ENCODE measurements at places on chromosomes 5 and 9. TPM values are rescaled to one million over a fixed set of nuclear protein-coding genes. Genes with fewer than 3 reads are reported as not detected.

Gene HTR1A
- total RNA-seq, result not detected

GRCh38 chr9:92948632-92949031, 1.3 kb downstream of the FGD3 start:
- no peak overlapping the region for H3K27ac ChIP-seq
- no peaks in the 10 kb centered on the region for H3K27me3 ChIP-seq
- DNase-seq, result no peak
- no peak overlapping the region for H3K4me3 ChIP-seq
- H3K36me3 ChIP-seq, result peaks cover 6% of the 10 kb centered on the region

GRCh38 chr5:130955041-130955440, 210.0 kb downstream of the HINT1 start:
- no peaks in the 10 kb centered on the region for H3K4me1 ChIP-seq
- no peaks in the 10 kb centered on the region for H3K27me3 ChIP-seq
- no peak for DNase-seq
- H3K36me3 ChIP-seq, result no peaks in the 10 kb centered on the region
- no peak overlapping the region for H3K27ac ChIP-seq

DNA sequence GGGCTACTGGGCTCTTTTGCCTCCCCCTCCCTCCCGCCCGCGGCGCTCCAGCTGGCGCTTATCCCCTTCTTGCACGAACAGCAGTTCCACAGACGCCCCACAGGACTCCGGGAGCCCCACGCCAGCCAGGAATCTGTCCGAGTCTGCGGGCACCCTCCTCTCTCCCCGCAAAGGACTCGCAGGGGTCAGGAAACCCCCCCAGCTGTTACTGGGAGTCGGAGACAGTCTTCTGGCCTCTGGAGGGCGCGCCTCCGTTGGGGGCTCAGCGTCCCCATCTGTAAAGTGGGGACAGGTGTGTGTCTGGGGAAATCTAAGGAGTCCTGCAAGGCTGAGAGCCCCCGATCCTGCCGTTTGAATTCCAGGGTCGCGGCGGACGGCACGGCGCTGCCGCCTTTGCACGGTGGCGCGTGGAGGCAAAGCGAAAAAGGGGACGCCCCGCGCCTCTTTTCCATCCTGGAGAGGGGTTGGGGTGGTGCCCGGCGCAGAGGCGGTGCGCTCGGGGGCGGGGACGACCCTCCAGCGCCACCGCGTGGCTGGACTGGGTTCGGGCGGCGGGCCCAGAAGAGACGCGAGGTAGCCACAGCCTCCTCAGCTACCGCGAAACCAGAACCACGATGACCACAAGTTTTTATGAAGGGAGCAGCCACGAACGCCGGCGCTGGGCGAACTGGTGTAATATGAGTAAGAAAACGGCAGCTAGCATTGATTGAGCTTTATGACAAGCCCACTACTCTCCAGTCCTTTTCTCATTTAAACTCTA, 2.8 kb upstream of the CCIN start:
- H3K36me3 ChIP-seq, result no peaks in the 10 kb centered on the region
- peaks cover 4% of the 10 kb centered on the region for H3K27me3 ChIP-seq
- peak overlapping the region; percentile 67 for H3K4me3 ChIP-seq
- H3K4me1 ChIP-seq, result peaks cover 3% of the 10 kb centered on the region
- H3K27ac ChIP-seq, result no peak overlapping the region

Gene PCDHGA6
- total RNA-seq, result 0.08 TPM

DNA sequence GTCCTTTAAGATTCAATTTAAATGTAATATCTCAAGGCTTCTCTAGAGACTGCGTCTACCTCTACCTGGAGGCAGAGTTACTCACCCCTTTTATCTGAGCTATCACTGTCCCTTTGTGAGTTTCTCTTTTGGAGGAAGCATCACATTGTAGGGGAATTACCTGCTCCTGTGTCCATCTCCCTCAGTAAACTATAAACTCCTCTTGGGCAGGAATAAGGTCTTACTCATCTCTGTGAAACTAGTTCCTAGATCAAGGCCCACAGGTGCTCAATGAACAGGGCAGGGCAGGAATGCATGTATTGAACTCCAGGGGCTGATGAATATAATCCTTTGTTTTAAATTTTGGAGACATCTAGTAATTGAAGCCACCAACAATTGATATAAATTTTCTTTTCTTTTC, 139.8 kb upstream of the ERCC6L2 start:
- no peaks in the 10 kb centered on the region for H3K36me3 ChIP-seq
- H3K4me3 ChIP-seq, result no peak overlapping the region
- H3K4me1 ChIP-seq, result peaks cover 30% of the 10 kb centered on the region
- peaks cover 16% of the 10 kb centered on the region for H3K27me3 ChIP-seq
- DNase-seq, result no peak

- no peak for DNase-seq
- no peak overlapping the region for H3K4me3 ChIP-seq
- no peaks in the 10 kb centered on the region for H3K27me3 ChIP-seq
- peaks cover 17% of the 10 kb centered on the region for H3K4me1 ChIP-seq
- no peak overlapping the region for H3K27ac ChIP-seq
Observed at GRCh38 chr5:154285661-154286408, 95.3 kb downstream of the GALNT10 start.

DNA sequence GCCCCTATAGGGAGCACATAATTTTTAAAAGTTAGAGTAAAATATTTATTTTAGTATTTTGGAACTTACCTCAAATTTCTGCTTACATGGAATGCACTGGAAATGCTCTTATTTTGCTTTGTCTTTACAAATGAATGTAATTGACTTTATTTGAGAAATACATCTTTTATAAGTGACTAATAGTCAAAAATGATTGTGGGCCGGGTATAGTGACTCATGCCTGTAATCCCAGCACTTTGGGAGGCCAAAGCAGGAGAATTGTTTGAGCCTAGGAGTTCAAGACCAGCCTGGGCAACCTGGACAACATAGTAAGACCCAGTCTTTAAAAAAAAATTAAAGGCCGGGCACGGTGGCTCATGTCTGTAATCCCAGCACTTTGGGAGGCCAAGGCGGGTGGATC, 5.8 kb downstream of the HMGCR start:
- peaks cover 19% of the 10 kb centered on the region for H3K36me3 ChIP-seq
- no peak for DNase-seq
- peaks cover 34% of the 10 kb centered on the region for H3K4me1 ChIP-seq
- no peaks in the 10 kb centered on the region for H3K27me3 ChIP-seq
- no peak overlapping the region for H3K4me3 ChIP-seq

GRCh38 chr5:115170929-115171510, 1.3 kb upstream of the TRIM36 start:
- H3K36me3 ChIP-seq, result peaks cover 5% of the 10 kb centered on the region
- H3K27me3 ChIP-seq, result peaks cover 77% of the 10 kb centered on the region
- H3K27ac ChIP-seq, result no peak overlapping the region
- peaks cover 7% of the 10 kb centered on the region for H3K4me1 ChIP-seq
- H3K4me3 ChIP-seq, result peak overlapping the region; percentile 58

Gene GPR150
- total RNA-seq, result 0.34 TPM

DNA sequence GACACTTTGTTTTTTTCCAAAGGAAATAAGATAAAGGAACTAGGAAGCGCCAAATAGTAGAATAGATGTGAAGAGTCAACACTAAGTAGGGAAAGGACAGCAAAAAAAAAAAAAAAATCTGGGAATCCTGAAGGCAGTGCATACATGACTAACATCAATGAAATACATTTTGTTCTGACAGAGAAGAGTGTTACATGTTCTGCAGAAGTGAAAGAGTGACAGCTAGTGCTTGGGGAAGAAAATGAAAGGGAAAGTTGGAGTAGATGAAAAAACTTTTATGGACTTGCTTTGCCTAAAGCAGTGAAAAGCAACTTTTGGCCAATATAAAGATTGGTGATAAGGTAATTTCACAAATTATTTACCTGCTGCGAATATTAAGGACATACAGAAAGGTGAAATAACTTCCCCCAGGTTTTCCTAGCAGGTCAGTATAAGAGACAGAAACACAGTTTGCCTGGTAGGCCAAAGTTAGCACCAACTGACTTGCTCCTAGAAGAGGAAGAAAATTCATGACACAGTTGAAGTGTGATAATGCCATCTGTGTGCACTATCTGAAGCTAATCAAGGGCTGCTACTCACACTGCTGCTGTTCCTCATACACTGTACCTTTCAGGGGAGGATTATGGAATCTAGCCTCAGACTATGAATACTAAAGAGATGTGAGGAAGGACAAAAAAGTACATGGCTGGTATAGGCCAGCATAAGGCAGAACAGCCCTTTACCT, 38.6 kb downstream of the RANBP6 start:
- H3K4me1 ChIP-seq, result peaks cover 16% of the 10 kb centered on the region
- H3K4me3 ChIP-seq, result no peak overlapping the region
- DNase-seq, result no peak
- peaks cover 29% of the 10 kb centered on the region for H3K36me3 ChIP-seq
- H3K27ac ChIP-seq, result peak overlapping the region; percentile 42

DNA sequence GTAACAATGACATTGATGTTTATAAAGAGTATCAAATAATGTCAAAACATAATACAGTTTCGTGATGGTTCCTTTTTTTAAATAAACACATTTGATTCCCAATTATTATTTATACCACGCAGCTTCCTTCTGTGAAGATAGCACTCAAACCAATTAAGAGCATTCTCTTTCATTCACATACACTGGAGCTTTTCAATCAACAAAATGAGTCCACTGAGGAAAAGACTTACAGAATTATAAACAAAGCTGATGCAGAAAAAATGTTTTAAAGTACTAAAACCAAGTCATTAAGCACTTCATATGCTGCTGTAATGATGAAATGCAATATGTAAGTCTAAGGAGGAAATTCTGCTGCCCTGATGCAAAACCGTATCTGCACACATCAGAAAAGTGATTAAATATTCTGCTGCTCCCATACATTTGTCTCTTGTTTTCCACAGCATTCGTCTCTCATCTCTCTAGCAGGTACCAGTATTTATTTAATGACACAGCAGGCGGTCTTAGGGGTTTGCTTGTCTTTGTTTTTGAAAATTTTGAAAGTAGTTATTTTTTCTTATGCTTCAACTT, 147.1 kb downstream of the CDH10 start:
- no peaks in the 10 kb centered on the region for H3K27me3 ChIP-seq
- H3K27ac ChIP-seq, result no peak overlapping the region
- DNase-seq, result no peak
- H3K36me3 ChIP-seq, result no peaks in the 10 kb centered on the region

Gene SPINK6
- not detected for total RNA-seq

GRCh38 chr5:6649186-6649585, 15.9 kb downstream of the SRD5A1 start:
- peaks cover 38% of the 10 kb centered on the region for H3K36me3 ChIP-seq
- no peak overlapping the region for H3K27ac ChIP-seq
- H3K27me3 ChIP-seq, result no peaks in the 10 kb centered on the region
- no peaks in the 10 kb centered on the region for H3K4me1 ChIP-seq
- no peak for DNase-seq

GRCh38 chr9:136860529-136860928, 5.6 kb downstream of the EDF1 start:
- peaks cover 4% of the 10 kb centered on the region for H3K36me3 ChIP-seq
- no peaks in the 10 kb centered on the region for H3K27me3 ChIP-seq
- H3K4me3 ChIP-seq, result no peak overlapping the region
- DNase-seq, result no peak
- H3K27ac ChIP-seq, result no peak overlapping the region

Gene ZNF618
- 0.70 TPM for total RNA-seq

Gene FOXD1
- total RNA-seq, result 0.58 TPM

- H3K4me3 ChIP-seq, result no peak overlapping the region
- no peak overlapping the region for H3K27ac ChIP-seq
- no peaks in the 10 kb centered on the region for H3K36me3 ChIP-seq
- H3K27me3 ChIP-seq, result no peaks in the 10 kb centered on the region
- DNase-seq, result no peak
Observed at GRCh38 chr5:58346041-58346440, 113.8 kb downstream of the PLK2 start.

DNA sequence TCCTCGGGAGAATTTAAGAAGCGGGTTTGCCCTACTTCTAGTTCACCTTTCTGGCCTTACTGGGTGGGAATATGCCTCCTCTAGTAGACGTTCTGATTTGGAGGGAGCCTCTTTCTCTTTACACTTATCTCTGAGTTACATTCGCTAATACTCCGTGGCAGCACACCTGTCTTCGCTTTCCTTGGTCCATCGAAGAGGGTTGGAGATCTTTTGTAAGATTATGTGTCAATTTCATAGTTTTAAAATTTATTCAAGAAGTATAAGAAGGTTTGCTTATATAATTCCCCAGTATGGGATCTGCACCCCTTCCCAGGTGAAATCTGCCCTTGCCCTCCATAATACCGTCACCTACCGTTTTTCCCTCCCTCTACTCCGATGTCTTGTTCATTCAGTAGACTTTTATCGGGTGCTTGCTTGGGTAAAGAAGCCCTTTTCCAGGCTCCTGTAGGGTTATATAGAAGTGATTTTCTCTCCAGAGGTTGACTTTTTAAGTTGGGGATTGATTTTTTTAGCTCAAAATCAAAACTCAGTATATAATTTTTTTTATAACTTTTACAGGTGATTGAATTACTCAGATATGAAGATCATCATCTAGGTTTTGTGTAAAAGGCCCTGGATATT, 1.1 kb downstream of the GPBP1 start:
- peaks cover 51% of the 10 kb centered on the region for H3K36me3 ChIP-seq
- peak overlapping the region; percentile 99 for H3K27ac ChIP-seq
- peak overlapping the region; percentile 90 for H3K4me3 ChIP-seq
- H3K27me3 ChIP-seq, result no peaks in the 10 kb centered on the region

GRCh38 chr9:69223605-69224004, 49.5 kb downstream of the TJP2 start:
- H3K27me3 ChIP-seq, result no peaks in the 10 kb centered on the region
- H3K4me1 ChIP-seq, result no peaks in the 10 kb centered on the region
- H3K4me3 ChIP-seq, result no peak overlapping the region
- no peak overlapping the region for H3K27ac ChIP-seq
- DNase-seq, result no peak

DNA sequence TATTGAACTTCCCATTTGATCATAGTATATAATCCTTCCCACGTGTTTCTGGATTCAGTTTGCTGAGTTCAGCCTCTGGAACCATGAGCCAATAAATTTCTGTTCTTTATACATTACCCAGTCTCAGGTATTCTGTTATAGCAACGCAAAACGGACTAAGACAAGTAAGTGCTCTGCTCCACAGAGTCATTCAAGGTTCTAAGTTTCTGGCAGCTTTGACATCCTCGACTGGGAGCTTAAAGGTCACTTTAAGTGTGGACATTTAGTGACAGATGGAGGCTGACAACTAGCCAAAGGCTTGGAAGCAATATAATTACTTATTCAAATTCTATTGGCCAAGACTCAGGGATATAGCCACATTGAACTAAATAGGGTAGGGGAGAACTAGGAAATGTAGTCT, 177.7 kb upstream of the RASEF start:
- H3K27me3 ChIP-seq, result no peaks in the 10 kb centered on the region
- H3K4me1 ChIP-seq, result no peaks in the 10 kb centered on the region

DNA sequence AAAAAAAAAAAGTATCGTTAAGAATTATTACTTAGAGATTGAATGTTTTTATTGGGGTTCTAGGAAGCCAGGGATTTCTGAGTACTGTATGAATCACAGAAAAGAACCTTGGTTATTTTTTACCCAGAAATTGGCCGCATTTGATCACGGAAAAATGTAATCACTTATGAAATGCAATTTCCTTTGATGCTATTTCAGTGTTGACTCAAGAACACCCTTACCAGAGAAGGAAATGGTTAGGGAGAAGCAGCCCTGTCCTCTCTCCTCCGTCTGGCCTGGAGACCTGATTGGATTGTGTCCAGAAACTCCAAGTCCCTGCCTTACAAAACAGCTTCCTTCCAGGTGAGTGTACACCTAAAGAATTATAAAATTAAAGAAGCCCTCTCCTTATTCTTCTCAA, 116.7 kb downstream of the MED10 start:
- no peak overlapping the region for H3K4me3 ChIP-seq
- peak overlapping the region; percentile 79 for H3K27ac ChIP-seq
- H3K27me3 ChIP-seq, result peaks cover 11% of the 10 kb centered on the region
- DNase-seq, result peak; percentile 16
- H3K4me1 ChIP-seq, result peaks cover 9% of the 10 kb centered on the region

Gene SAXO1
- total RNA-seq, result not detected

Gene BTNL3
- total RNA-seq, result not detected

Gene NSA2
- 193 TPM for total RNA-seq

GRCh38 chr9:19690128-19690527, 98.7 kb downstream of the SLC24A2 start:
- peaks cover 11% of the 10 kb centered on the region for H3K27me3 ChIP-seq
- no peak for DNase-seq
- H3K27ac ChIP-seq, result no peak overlapping the region

Gene IL31RA
- total RNA-seq, result not detected

Gene STKLD1
- total RNA-seq, result 0.16 TPM

Measured in activated naive CD8-positive, alpha-beta T cell treated with anti-CD3 and anti-CD28 coated beads for 36 hours (primary cell).